Occipital lobe (tissue), 3 donors: ENCODE measurements at places on chromosomes 12 and 14.

DNA sequence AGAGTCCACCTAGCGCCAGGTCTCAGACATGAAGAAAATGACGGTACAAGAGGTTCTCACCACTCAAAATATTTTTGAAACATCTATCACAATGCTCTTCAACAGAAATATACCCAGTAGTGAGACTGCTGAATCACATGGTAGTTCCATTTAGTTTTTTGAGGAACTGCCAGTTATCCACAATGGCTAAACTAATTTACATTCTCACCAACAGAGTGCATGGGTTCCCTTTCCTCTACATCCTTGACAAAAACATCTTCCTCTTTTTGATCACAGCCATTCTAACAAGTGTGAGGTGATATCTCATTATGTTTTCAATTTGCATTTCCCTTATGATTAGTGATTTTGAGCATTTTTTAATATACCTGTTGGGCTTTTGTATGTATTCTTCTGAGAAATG is 5.7 kb upstream of the GPR65 start:
- DNase-seq = no peak

- DNase-seq = no peak
Measured at GRCh38 chr12:104652910-104653309, 196.2 kb downstream of the CHST11 start.

DNA sequence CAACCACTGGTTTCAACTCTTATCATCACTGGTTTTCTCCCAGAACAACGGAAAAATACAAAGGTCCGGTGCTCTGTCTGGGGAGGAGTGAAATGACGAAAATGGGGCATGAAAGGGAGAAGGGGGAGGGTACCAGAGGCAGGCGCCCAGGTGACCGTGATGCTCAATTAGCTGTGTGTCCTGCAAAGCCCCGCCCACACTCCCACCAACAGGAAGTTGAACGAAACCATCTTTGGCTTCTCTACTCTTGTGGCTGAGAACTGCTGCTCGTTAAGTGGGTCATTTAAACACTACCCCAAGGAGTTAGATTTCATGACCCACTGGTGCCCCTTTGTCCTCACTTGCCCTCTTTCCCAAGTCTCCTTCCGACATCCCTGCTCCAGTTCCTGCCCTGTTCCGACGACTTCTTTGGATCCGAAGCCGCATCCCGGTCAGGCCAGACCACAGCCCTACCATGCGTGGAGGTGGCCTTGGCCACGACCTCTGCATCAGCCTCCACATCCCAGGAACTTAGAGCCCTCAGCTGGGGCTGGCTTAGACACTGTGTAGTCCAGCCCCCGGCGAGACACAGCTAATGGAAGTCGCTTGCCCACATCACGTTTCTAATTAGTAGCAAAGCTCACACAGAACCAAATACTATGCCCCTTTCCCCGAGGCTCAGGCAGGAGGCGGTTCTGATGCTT is 11.4 kb upstream of the LRTM2 start:
- no peak for DNase-seq

GRCh38 chr14:101977311-101978071 is 13.1 kb downstream of the DYNC1H1 start:
- DNase-seq = no peak
